ENCODE measurements at places on chromosomes 4 and X. TPM values are rescaled to one million over a fixed set of nuclear protein-coding genes. Genes with fewer than 3 reads are reported as not detected.

Gene ARHGAP6
- not detected for total RNA-seq

Gene TCEAL5
- not detected for total RNA-seq

Gene TCEANC
- total RNA-seq, result 4.8 TPM

Gene PTCHD1
- total RNA-seq, result not detected

- DNase-seq, result no peak
Measured at GRCh38 chr4:149766135-149766534, 49.5 kb downstream of the IQCM start.

GRCh38 chr4:121791481-121791880 is 9.6 kb upstream of the EXOSC9 start:
- DNase-seq, result no peak

DNA sequence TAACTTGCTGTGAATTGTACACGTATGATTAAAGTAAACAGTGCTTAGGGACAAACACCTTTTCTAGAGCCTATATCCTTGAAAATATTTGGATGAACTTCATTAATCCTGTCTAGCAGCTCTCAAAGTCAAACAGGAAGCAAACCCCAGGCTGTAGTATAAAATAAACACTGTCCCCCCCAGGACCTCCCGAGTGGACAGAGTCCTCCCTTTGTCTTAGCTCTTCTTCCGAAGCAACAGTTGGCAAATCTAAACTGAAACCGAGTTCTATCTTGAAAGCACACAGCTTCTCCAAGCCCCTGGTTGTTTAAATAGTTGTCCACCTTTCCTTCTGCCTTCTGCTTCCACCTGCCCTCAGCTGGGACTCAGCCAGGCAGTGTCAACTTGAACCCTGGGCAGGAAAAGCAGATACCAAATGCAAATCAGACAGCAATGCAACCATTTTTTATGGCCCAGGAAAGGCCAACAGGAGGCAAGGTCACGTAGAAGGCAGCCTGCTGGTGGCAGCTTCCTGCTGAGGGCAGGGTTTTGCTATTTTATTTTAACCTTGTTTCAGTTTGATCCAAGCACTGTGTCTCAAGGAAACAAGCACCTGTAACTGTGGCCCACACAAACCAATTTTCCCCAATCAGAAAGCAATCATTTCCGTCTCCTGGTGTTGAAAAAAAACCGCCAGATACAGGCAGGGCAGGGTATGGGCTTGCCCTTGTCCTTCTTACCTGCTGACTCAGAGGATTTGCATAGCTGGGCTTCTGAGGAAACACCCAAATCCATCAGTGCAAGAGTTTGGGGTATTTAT is 110.3 kb upstream of the KIT start:
- DNase-seq, result no peak

Data from OCI-LY7 (cell line).